ENCODE measurements at places on chromosomes 13 and 19. TPM values are rescaled to one million over a fixed set of nuclear protein-coding genes. Genes with fewer than 3 reads are reported as not detected.

The FFAR3 gene
- not detected for total RNA-seq

- no peak for DNase-seq
Measured at GRCh38 chr19:39030854-39031367, 1.4 kb downstream of the FBXO27 start.

GRCh38 chr19:15437355-15438123 lies 12.2 kb downstream of the WIZ start:
- no peak for DNase-seq

DNA sequence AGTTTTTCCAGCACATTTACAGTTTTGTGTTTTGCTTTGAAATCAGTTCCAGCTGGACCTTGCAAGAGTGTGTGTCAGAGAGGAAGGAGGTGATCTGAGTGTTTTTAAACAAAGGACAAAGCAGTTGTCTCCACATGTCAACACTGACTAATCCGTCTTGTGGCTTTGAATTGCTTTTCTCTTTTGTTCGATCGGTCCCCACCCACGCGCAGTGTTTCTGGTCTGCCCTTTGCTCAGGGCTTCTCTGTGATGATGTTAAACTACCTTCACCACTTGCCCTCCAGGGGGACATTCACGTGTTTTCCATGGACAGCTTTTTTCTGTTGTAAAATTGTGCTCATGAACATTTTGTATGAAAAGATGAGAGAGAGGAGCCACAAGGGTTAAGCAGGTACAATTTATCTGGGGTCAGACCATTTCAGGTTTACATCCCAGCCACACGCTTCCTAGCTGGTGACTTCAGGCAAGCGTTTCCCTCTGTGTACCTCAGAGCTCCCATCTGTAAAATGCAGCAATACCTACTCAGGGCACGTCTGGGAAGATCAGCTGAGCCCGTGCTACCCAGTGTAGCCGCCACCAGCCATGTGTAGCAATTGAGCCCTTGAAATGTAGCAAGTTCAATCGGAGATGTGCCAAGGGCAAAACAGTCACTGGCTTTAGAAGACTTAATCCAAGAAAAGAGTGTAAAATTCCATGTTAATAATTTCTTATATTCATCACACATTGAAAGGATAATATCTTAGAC lies 13.5 kb upstream of the PLA2G4C start:
- no peak for DNase-seq

GRCh38 chr13:107642831-107643230 lies 572.5 kb downstream of the LIG4 start:
- DNase-seq: no peak

The CEACAM16 gene
- not detected for total RNA-seq

The PPP1R15A gene
- total RNA-seq: 17.2 TPM

GRCh38 chr13:65926750-65927171 lies 1303.4 kb downstream of the PCDH9 start:
- peak; percentile 79 for DNase-seq
